ENCODE measurements at places on chromosomes 1 and 21. TPM values are rescaled to one million over a fixed set of nuclear protein-coding genes. Genes with fewer than 3 reads are reported as not detected.

The DTL gene
- not detected for polyA plus RNA-seq

The HSPB7 gene
- not detected for polyA plus RNA-seq

The TMEM52 gene
- polyA plus RNA-seq, result not detected

The SAMD11 gene
- not detected for polyA plus RNA-seq

The ATAD3C gene
- not detected for polyA plus RNA-seq

The LMX1A gene
- not detected for polyA plus RNA-seq

Measured in CD14-positive monocyte (primary cell).